ENCODE measurements at places on chromosomes 13 and 19.

DNA sequence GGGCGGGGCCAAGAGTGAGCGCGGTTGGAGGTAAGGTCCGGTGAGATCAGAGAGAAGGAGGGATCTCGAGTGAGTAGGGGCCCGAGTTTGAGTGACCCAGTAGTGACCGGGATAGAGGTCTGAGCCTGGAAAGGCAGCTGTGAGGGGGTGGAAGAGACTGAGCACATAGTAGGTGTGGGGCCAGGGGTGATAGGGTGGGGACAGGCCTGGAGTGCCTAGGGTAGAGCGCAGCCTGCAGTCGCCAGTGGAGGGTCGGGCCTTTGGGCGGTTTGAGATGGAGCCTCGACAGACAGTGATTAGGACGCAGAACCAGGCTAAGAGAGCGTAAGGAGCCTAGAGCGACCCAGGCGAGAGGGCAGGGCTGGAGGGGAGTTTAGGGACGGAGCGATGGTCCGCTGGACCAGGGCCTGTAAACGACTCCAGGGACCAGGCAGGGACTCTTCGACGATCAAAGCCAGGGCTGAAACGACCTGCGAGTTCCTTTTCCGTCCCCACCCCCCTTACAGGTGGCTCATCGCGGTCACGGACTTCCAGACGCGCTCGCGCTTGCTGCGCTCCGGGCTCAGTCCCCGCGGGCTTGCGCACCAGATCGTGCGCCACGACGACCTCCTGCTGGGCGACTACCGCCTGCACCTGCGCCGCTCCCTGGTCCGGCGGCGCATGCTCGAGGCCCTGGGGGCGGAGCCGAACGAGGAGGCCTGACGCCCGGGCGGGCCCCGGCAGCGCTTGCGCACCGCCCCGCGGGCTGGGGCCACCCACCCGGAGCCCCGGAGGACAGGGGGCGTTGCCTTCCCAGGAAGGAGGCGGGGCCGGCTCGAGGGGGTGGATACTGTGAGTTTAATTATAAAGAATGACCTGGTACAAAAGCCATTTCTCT is 9.4 kb downstream of the C19orf81 start:
- no peak for DNase-seq

DNA sequence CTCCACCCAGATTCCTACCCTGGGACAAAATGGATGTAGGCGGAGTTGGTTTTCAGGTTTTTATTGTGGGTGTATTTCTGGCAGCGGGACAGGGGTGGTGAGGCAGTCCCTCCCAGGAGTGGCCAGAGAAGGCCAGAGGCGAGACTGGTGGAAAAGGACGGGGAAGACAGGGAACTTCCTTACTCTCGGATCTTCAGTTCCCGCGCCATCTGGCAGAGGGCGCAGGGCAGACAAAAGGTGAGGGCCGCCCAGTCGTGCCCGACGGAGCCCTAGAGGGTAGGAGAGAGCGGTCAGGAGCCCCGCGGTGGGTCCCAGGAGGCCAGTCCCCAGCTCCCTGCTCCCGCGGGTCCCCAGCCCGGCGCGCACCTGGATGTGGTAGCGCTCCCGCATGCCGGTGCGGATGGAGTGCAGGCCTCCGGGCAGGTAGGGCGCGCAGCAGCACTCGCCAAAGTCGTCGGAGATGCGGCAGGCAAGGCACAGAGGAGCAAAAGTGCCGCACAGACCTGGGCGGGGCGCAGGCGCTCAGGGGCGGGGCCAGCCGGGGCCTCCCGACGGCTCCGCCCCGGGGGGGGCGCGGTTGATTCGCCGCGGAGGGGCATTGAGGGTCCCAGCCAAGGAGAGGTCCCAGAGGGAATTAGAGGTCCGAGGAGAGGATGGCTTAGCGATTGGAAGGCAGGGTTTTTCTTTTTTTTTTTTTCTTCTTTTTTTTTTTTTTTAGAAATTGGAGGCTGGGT is 3.0 kb downstream of the CNFN start:
- DNase-seq = peak; percentile 46

- DNase-seq = no peak
These were observed 1082.6 kb downstream of the EFNB2 start for GRCh38 chr13:105452895-105453294.

DNA sequence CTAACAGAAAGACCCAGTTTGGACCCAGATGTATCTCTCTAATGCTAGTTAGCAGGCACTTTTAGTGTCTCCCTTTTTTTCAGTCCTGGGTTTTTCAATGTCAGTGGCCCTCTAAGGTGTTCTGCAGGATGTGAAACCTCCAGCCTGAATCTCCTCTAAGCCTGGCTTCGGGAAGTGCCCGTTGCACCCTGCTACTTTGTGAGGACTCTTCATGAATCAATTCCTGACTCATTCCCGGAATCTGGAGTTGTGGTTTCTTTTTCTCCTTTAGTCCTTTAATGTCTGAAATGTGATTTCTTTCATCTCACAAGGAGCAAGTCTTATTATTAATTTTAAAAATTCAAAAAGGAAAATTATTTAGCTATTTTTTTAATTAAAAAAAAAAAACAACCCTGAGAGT is 116.0 kb downstream of the ZNF536 start:
- DNase-seq = no peak

- no peak for DNase-seq
These were observed 13.2 kb downstream of the CLASRP start for GRCh38 chr19:45051929-45052579.

- no peak for DNase-seq
These were observed 26.8 kb downstream of the AP1M1 start for GRCh38 chr19:16224293-16225045.

GRCh38 chr13:24007979-24008620 is 110.8 kb upstream of the C1QTNF9B start:
- DNase-seq = no peak

- no peak for DNase-seq
These were observed 472.1 kb downstream of the DIAPH3 start for GRCh38 chr13:59691501-59692066.

DNA sequence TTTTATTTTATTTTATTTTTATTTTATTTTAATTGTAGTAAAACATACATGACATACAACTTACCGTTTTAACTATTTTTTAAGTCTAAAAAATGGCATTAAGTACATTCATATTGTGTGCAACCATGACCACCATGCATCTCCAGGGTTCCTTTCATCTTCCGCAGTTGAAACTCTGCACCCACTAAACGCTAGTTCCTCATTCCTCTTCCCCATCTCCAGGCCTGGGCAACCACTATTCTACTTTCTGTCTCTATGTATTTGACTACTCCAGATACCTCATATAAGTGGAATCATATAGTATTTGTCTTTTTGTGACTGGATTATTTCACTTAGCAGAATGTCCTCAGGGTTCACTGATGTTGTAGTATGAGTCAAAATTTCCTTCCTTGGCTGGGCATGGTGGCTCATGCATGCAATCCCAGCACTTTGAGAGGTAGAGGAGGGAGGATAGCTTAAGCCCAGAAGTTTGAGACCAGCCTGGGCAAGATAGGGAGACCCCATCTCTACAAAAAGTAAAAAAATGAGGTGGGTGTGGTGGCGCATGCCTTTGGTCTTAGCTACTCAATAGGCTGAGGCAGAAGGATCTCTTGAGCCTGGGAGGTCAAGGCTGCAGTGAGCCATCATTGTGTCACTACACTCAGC is 55.7 kb upstream of the ZNF507 start:
- DNase-seq = no peak

DNA sequence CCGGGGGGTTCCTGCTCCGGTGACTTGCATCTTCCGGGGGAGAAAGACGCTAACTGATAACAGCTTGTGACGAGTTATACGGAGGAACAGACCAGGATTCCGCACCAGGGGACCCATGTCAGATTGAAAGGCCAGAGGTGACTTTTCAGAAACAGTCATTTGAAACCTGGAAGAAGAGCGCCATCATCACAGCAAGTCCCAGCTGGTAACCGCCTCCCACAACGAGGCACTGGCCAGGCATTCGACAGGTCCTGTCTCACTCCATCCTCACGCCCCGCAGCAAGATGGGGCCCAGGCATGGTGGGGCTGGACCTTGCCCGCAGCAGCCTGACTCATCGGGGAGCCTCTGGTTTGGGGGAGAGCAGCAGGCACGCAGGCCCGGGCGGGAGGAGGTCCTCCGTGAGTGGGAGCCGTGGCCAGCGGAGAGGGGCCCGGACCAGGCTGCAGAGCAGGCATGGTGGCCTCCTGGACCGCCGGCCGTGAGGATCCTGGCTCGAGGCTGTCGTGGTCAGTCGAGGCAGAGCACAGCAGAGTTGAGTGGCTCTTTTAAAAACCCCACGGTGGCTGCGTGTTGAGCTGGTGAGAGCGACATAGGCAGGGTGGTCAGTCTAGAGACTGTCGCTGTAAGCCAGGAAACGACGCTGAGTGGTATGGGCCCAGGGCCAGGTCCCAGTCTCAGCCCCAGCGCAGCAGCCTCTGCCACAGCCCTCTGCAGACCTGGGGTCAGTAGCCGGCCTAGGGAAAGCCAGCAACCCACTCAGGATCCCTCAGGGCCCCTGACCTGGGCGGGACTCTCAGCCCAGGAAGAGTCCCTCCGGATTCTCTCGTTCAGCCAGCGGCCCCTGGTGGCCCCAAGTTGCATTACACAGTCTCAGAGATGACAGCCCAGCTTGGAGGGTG is 94.9 kb upstream of the MCF2L start:
- DNase-seq = peak; percentile 32

GRCh38 chr19:406971-407510 is 1.9 kb downstream of the C2CD4C start:
- no peak for DNase-seq

DNA sequence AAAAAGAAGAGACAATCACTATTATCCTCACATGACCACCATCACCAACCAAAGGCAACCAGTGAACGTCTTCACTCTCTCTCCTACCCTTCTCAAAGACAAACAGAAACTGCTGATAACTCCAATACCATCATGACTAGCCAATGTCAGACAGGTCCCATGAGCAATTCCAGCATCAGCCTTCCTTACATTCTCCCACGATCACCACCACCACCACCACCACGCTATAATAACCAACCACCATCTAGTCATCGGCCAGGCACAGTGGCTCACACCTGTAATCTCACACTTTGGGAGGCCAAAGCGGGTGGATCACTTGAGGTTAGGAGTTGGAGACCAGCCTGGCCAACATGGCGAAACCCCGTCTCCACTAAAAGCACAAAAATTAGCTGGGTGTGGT is 3.9 kb downstream of the MYO1F start:
- DNase-seq = no peak

- DNase-seq = peak; percentile 48
These were observed 7.7 kb upstream of the TMEM161A start for GRCh38 chr19:19145684-19146608.

- no peak for DNase-seq
These were observed 37.1 kb upstream of the GPI start for GRCh38 chr19:34327851-34328250.

GRCh38 chr13:112057439-112057735 is 9.6 kb upstream of the SOX1 start:
- no peak for DNase-seq

GRCh38 chr13:52878831-52879230 is 30.4 kb upstream of the PCDH8 start:
- DNase-seq = no peak

GRCh38 chr13:111577208-111577828 is 256.9 kb downstream of the TEX29 start:
- DNase-seq = no peak

GRCh38 chr19:1503925-1504773 is 8.7 kb downstream of the ADAMTSL5 start:
- no peak for DNase-seq

GRCh38 chr19:3693025-3693925 is 7.0 kb downstream of the PIP5K1C start:
- no peak for DNase-seq

DNA sequence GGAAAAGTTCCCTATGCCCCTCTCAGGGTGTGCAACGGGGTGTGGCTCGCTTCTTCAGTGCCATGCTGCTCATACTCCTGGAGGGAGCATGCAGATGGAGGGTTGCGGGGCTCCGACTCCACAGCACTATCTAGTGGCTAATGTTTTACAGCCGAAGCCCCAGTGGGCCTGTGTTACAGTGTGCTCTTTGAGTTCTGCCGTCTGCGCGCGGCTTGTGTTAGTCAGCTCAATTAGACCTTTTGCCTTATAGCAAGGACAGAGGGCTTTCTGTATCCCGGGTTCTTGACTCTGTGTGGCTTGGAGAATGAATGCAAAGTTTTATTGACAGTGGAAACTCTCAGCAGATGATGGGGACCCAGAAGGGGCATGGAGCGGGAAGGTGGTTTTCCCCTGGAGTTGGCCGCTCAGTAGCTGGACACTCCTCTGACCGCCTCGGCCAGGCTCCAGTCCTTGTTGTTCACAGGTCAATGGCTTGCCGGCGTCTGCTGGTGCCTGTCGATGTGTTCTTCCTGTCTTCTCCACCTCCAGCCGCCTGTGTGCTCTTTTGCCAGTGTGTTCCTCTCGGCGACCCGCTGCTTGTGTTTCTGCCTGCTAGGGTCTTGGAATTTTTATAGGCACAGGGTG is 383.4 kb downstream of the LMO7 start:
- no peak for DNase-seq

- no peak for DNase-seq
These were observed 297.0 kb upstream of the EDNRB start for GRCh38 chr13:78215458-78216108.

DNA sequence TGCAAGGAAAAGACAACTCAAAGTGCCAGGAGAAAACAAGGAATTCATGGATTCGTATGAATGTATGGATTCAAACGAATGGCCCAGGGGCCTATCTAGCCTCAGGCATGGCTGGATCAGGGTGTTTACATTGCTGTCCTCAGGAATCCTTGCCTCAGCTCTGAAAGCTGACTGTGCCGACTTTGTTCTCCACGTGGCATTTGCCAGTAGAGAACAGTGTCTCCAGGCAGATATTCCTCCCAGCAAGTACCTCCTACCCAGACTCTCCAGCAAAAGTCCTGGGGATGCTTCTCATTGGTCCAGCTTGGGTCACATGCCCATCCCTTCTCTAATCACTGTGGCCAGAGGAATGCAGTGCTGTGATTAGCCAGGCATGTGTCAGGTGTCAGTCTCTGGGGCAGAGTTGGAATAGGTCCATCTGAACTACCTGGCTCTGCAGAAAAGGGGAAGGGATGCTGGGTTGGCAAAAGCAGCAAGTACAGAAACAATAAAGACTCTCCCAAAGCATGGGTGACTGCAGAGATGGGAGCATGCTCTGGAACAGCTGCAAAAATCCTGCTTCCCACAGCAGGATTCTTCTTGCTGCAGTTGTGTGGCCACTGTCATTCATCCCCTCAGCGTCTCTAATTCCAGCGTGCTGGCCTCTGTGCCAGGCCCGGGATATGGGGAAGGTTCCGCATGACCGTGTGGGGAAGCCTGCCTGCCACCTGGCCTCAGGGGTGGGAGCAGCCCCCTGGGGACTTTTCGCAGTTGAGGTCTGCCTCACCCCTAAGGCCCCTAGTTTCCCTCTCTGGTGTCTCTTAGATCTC is 30.0 kb downstream of the CCNE1 start:
- DNase-seq = no peak

DNA sequence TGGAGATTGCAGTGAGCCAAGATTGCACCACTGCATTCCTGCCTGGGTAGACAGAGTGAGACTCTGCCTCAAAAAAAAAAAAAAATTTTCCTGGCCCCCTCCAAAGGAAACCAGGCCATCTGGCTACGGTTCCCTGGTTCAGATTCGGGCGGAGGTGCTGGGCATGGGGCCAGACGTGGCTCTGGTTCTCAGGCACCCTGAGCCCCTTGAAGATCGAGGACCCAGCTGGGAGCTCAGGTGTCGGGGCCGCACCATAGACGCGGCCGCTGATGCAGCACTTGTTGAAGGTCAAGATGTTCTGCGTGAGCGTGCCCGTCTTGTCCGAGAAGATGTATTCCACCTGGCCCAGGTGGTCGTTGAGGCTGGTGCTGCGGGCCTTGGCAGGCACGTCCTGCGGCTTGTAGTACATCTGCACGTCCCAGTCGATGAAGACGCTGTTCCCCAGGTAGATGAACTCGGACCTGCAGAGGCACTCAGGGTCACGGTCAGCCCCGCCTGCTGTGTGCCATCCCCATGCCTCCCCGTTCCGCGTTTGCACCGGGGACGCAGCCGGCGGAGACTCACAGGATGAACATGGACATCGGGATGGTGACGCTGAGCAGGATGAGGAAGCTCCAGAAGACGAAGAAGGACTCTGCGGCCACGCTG is 12.3 kb downstream of the ATP8B3 start:
- no peak for DNase-seq
